ENCODE measurements at places on chromosomes 16 and 17.

DNA sequence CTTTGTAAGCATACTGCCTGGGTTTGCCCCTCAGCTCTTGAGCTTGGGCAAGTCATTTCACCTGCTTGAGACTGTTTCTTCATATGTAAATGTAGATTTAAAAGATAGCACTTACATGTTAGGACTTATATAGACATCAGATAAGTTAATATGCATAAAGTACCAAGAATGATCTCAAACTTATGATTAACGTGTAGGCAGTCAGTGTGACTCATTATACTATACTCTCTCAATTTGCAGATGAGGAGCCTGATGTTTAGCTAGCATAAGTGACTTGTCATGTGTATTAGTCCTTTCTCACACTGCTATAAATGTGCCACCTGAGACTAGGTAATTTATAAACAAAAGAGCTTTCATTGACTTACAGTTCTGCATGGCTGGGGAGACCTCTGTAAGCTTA is 690.5 kb downstream of the KCNJ2 start:
- no peak for DNase-seq

GRCh38 chr17:15350777-15351477 is 9.5 kb upstream of the TEKT3 start:
- no peak for DNase-seq

DNA sequence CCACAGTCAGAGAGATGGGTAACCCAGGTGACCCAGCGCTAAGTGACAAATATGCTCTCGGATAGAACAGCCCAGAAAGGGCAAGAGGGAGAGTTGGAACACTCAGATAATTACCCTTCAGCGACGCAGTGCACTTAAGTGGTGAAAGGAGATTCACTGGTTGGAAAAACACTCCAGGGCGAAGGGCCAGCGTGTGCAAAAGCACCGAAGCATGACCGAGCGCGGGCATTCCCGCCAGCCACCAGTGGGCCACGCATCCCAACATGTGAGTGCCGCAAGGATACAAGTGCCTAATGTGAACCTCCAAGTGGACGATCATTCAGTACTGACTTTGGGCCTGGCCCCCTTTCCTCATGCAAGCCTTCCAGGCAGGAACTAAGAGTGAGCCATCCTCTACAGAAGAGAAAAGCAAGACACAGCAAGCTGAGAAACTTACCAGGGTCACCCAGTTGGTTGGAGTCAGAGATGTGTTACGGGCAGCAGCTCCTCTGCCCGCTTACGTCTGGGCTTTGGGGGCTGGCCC is 258.4 kb downstream of the C16orf95 start:
- no peak for DNase-seq

GRCh38 chr17:82918508-82918907 is 78.7 kb upstream of the ZNF750 start:
- DNase-seq, result no peak

DNA sequence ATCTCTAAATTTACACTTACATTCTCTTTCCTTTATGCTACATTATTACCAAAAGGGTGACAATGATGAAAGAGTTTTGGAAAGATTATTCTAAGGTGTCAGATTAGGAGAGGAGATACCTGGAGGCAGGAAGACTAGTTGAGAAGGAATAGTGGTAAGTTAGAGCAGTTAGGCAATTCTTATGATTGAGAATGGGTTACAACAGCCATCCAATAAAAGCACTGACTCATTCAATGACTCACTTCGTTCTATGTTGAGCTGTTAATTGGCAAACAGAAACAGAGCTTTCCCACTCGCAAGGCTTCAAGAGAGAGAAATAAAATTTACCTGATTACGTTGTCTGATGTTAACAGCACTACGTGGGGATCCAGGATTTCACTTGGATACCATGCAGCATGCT is 5.8 kb downstream of the NUP88 start:
- DNase-seq, result no peak

DNA sequence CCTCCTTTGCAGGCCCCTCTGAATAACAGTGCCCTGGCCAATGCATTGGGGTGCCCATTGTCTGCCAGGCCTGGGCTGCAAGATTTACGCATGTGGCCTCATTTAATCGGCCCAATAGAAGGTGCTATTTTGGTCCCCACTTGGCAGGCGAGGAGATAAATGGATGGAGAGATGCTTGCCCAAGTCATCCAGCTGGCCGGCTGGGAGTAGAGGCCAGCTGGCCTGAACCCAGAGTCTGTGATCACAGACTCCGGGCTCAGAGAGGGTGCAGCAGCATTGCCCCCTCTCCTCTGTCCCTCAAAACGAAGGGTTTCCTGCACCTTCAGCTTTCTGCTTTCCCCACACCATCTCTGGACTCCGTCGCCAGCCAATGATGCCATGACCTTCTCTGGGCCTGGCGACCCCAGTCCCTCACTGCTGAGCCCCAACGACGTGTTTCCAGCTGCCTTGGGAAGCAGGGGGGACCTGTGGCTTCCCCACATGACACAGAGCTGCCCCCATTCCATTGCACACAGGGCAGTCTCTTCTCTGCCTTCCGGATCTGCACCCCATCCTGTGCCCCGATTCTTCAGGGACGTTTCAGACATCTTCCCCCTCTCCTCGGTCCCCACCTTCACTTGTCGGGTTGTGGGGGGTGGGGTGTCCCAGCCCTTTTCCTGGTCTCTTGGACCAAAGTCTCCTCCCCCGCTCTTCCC is 3.5 kb upstream of the ADGRG1 start:
- DNase-seq, result no peak

DNA sequence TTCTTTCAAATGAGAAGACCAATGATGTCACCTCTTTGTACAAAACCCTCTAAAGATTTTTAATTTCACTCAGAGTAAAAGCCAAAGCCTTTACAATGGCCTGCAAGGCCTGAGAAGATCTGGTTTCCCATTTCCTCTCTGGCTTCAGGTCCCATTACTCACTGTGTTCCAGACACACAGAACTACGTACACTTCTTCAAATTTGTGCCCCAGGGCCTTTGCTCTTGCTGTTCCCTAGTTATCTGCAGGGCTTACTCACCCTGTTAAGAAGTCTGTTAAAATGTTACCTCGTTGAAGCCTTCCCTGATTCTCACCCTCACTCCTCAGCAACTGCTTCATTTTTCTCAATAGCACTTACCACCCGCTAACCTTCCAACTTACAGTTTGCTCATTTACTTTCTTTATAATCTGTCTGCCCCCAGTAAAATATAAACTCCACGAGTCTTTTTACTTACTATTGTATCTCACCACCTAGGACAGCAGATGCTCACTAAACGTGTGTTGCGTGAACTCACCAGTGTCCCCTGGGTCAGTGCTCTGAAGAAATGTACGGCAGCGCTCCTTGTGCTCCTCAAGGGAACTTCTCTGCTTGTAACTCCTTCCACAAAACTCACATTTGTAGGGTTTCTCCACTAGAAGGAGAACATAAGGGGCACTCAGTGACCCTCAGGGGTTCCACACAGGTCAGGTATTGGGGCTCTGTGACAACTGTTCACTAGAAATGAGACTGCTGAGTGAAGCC is 50.2 kb downstream of the GRB7 start:
- no peak for DNase-seq

DNA sequence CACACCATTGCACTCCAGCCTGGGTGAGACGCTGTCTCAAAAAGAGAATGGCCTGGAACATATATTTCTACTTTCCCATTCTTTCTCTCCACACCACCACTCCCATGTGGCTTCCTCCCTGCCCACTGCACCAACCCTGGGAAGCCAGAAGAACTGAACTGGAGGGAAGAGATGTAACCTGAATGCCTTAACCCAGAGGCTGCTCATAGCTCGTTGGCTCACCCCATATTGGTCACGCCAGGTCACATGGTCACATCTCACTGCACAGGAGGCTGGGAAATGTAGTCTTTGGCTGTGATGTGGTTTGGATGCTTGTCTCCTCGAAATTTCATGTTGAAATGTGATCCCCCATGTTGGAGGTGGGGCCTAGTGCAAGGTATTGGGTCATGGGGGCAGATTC is 5.9 kb upstream of the DNAH17 start:
- DNase-seq, result no peak

DNA sequence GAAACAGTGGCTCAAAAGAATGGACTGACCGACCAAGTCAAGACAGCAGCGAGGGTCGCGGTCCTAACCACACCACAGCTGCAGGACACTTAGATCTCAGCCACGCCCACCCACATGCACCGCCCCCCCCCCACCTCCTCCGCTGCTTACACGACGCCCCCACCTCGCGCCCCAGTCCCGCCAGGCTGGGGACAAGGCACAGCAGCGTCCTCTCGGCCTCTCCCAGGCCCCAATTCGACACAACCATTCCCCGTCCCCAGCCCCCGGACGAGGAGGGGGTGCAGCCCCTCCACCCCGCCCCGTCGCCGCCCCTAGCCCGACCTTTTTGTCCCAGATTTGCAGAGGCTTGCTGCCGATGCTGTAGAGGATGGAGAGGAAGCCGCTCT is 477 bp downstream of the CFAP20 start:
- DNase-seq, result no peak

DNA sequence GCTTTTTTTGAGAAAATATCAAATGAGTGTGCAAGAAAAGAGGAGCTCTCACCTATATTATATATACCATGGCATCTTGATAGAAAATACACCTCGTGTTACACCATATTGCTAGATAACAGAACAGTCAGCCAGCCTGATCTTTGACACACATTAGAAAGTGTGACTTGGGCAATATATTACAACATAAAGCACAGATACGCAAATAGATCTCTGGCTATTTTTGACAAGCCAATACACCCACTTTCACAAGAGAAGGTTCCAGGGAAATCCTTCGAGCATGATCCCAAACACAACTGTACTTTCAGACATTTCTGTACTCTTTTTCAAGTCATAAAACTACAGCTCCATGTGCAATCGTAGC is 9.4 kb downstream of the GGA2 start:
- DNase-seq, result no peak

DNA sequence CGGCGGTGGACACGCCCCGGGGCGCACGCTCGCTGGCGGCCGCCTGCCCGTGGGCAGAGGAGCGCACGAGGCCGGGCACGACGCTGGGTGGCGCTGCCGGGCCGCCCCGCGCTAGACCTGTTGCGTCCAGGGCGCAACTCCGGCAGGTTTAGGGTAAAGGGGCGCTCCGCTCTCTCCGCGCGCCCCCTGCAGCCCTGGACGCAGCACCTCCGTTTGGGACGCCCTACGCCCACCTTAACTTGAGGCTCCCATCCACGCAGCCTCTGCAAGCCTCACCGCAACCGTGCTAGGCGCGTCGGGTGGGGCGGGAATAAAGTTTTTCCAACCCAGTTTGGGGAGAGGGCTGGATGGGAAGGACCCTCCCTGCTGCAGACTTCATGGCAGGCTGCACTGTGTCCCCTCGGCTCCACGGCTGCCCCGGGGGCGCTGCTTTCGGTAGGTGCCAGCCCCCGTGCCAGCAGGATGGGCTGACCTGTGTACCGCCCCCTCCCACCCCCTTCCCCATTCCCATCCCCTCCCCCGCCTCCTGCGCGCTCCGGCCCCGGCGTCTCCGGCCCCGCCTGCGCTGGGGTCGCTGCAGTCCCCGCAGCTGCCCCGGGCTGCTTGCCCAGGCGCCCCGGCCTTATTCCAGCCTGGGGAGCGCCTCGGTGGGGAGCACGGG is at the start of gene SYT17:
Gene SYT17, plus strand, starts transcription at position 531 of the 661 bp plus-strand sequence. CDS start 407 bp downstream, outside the sequence.
- peak; percentile 72 for DNase-seq

GRCh38 chr17:4184811-4185210 is 41.8 kb downstream of the CYB5D2 start:
- DNase-seq, result no peak

DNA sequence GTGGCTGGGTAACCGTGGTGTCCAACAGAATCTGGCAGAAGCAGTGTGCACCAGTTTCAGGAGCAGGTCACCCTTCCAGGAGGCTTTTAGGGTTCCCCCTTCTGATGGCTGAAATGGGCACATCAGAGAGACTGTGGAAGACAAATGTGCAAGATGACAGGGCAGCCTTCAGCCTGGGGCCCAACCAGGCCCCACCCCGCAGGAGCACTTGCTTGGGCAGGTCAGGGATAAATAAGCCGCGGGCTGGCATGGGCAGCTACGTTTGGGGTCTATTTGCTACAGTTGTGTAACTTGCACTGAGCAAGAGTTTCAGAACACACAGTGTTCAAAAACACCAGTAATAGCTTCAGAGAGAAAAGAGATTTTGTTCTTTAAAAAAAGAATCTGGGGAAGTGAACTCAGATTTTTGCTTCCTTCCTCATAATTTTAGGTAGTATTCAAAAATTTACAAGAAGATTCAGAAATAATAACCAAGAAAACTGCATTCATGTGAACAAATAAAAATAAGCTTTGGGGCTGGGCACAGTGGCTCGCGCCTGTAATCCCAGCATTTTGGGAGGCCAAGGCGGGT is 44.9 kb upstream of the BAHCC1 start:
- DNase-seq, result no peak

- DNase-seq, result no peak
Observed at GRCh38 chr17:36691606-36692005, 90.2 kb downstream of the MRM1 start.

GRCh38 chr17:82497483-82498405 is 21.8 kb upstream of the FOXK2 start:
- peak; percentile 35 for DNase-seq

- DNase-seq, result no peak
Observed at GRCh38 chr17:18191967-18192366, 8.3 kb downstream of the ALKBH5 start.

DNA sequence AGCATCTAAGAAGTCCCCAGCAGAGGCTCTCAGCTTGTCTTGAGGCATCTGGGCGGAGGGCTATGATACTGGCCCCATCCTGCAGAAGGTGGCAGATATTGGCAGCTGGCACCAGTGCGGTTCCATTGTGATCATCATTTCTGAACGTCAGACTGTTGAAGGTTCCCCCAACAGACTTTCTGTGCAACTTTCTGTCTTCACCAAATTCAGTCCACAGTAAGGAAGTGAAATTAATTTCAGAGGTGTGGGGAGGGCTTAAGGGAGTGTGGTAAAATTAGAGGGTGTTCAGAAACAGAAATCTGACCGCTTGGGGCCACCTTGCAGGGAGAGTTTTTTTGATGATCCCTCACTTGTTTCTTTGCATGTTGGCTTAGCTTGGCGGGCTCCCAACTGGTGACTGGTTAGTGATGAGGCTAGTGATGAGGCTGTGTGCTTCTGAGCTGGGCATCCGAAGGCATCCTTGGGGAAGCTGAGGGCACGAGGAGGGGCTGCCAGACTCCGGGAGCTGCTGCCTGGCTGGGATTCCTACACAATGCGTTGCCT is at the start of gene CIITA:
Gene CIITA, plus strand, starts transcription at position 404 of the 543 bp plus-strand sequence. Its CDS starts 129 bp downstream, at position 533.
- no peak for DNase-seq

DNA sequence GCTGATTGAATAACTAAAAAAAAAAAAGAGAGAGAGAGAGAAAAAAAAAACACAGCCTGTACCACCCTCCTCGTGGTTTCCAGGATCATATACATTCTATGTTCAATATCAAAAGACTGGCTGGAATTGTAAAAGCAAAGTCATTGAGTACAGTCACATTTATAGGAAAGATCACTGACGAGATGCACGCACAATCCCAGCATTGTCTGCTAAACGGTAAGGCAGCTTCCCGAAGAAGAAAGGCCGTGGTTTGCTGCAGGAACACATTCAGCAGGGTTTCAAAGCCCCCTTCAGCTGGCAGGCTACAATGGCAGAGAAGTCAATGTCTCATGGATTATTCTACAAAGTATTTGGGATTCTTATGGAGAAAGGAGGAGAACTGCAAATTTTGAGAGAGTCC is 9.3 kb downstream of the NQO1 start:
- DNase-seq, result no peak

Data from neural crest cell (in vitro differentiated cells).